Kidney (tissue), 22 donors: ENCODE measurements at places on chromosomes 7 and 10. TPM values are rescaled to one million over a fixed set of nuclear protein-coding genes. Genes with fewer than 3 reads are reported as not detected.

STX1A gene
- 2.2 TPM for polyA plus RNA-seq

MCM10 gene
- polyA plus RNA-seq = not detected

HMX2 gene
- 4.0 TPM for polyA plus RNA-seq

AKR1D1 gene
- not detected for polyA plus RNA-seq

ADAMTS14 gene
- not detected for polyA plus RNA-seq

TAS2R41 gene
- polyA plus RNA-seq = not detected

GPR26 gene
- polyA plus RNA-seq = not detected

MMP21 gene
- not detected for polyA plus RNA-seq

FAM131B gene
- 0.19 TPM for polyA plus RNA-seq

MALRD1 gene
- polyA plus RNA-seq = 2.4 TPM

TMEM139 gene
- 108 TPM for polyA plus RNA-seq

CCL26 gene
- polyA plus RNA-seq = not detected

CC2D2B gene
- polyA plus RNA-seq = 0.80 TPM

ADIRF gene
- polyA plus RNA-seq = 897 TPM

CRHR2 gene
- not detected for polyA plus RNA-seq

EMX2 gene
- polyA plus RNA-seq = 44.9 TPM

GRCh38 chr7:158595068-158595467 lies 7.4 kb upstream of the PTPRN2 start:
- no peak for DNase-seq

GRCh38 chr10:128017822-128018221 lies 108.4 kb downstream of the MKI67 start:
- no peak for DNase-seq

GRCh38 chr10:112663234-112664125 lies 216.5 kb downstream of the VTI1A start:
- no peak for DNase-seq

DNA sequence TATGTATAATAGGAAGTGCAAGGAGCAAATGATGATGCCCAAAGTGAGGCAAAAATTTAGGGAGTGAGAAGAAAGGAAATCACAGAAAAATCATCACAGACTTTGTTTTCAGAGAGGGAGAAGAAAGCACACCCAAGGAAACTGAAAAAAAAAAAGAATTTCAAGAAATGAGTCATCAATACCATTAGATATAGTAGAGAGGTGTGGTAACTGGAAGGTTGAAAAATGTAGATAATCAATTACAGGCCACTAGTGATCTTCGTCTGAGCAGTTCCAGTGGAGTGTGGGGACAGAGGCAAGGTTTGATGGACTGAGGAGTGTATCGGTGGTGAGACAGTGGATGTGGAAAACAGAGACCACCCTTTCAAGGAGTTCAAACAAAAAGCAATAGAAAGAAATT lies 31.7 kb downstream of the ASB4 start:
- DNase-seq = no peak

DNA sequence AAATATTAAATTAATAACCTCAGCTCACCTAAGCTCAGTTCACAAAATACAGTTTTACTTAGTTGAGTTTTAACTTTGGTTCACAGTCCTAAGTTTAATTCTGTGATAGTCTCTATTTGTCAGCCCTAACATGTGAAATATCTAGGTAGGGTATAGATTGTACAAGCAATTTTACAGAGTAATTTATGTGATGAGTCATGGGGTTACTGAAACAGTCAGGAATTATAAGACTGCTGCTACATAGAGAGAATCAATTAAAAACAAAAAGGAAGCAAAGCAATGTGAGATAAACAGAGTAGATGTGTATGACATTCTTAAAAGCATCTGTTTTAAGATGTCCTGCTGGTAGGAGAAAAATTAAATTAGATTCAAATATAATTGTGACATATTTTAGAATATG lies 1018.2 kb upstream of the KCND2 start:
- no peak for DNase-seq

- no peak for DNase-seq
Observed at GRCh38 chr7:149003560-149004305, 24.6 kb downstream of the PDIA4 start.

GRCh38 chr10:77428691-77429395 lies 208.8 kb downstream of the KCNMA1 start:
- no peak for DNase-seq

GRCh38 chr7:47149971-47150370 lies 431.9 kb downstream of the TNS3 start:
- DNase-seq = no peak

DNA sequence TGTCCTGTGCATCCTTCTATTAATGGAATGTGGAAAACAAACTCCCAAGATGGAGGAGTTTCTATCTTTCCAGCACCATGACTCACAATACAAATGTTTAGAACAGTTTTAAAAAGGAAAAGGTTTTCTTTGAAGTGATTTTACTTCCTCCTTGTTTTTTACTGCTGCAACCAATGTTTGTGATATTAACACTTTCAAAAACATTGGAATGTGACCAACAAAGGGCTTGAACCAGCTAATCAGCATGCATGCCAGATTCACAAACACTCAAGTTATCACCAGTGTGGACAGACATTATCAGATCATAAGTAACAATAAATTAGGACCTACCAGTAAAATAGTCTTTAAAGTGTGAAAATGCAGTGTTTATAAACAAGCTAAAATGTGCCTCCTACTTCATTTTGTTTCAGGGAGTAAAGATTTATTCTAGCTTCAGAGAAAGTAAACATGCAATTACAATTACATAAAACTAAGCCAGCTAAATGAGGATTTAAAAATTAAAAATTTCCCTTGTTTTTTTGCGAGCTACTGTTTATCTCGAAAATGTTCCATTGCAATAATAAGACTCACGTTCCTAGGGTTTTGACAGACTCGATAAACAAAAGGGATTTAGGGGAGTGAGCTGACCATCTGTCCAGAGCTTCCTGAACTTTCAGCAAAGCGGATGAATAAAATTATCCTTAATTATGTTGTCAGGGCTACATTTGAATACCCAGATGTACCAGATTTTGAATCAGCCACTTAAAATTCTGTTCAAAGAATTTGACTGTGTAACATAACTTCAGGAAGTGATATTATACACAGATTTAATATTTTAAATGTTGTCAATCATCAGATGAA lies 29.8 kb downstream of the CPVL start:
- DNase-seq = no peak

- peak; percentile 73 for DNase-seq
Observed at GRCh38 chr7:94907811-94908322, 473 bp downstream of the PPP1R9A start.

DNA sequence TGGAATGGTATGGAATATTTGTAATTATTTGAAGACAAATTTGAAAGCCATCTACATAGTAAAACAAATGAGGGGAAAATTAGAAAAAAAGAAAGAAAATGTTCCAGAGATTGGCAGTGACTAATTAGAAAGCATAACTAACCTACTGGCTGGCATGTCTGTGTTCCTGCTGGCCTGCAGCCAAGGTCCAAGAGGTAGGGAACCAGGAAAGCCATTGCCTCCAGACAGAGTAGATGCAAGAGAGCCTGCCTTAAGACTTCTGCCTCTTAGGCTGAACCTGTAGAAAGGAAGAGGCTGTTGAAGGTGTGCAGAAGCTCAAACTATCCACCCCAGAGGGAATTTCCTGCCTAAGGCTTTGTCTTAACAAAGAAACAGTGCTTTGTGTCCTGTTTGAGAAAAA lies 982.0 kb downstream of the SORCS1 start:
- peak; percentile 34 for DNase-seq

- no peak for DNase-seq
Observed at GRCh38 chr10:102802920-102803534, 34.2 kb downstream of the CYP17A1 start.

GRCh38 chr10:21655236-21655635 lies 121.2 kb downstream of the MLLT10 start:
- no peak for DNase-seq

- no peak for DNase-seq
Observed at GRCh38 chr7:44564606-44565005, 9.1 kb downstream of the DDX56 start.

GRCh38 chr10:79050896-79051555 lies 17.7 kb upstream of the ZMIZ1 start:
- DNase-seq = no peak

DNA sequence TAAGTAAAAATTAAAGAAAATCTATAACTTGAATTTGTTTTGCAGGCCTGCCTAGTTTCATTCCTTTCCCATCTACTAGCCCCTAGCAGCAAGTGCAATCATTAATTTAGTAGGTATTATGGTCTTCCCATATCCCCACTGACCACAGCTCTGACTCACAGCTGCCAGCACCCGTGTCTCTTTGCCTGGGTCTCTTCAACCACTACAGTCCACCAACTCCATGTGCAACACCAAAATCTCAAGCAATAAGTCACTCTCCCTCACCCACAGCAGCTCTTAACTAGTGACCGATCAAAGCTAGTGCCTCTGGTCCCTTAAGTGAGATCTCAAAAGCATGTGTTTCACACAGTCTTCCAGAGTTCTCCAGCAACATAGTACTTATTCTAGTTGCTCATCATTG lies 26.0 kb upstream of the THSD7A start:
- DNase-seq = no peak

- peak; percentile 93 for DNase-seq
Observed at GRCh38 chr7:28958235-28958979, at the start of gene TRIL. Gene TRIL, minus strand, starts transcription at chr7:28958330. Its CDS starts 284 bp downstream, at chr7:28958046.

GRCh38 chr10:112969542-112969941 lies 19.5 kb downstream of the TCF7L2 start:
- no peak for DNase-seq

GRCh38 chr10:1425879-1426278 lies 311.4 kb downstream of the ADARB2 start:
- DNase-seq = no peak

DNA sequence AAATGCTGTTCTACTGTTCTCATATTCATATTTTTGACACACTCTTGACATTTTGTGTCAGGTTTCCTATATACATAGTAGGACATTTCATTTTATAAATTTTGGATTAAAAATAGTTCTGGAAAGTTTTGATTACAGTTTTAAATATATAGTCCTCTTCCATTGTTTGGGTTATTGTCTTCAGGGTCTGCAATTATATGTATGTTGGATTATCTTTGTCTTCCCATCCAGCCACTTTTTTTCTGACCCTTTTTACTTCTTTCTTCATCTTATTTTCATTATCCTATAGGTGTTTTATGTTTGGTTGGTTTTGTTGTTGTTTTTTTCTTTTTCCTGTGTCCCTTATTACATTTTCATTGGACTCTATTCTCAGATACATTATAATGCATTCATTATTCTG lies 71.1 kb upstream of the CCDC6 start:
- DNase-seq = no peak

GRCh38 chr7:110084181-110084807 lies 1006.6 kb upstream of the LRRN3 start:
- DNase-seq = no peak

- no peak for DNase-seq
Observed at GRCh38 chr7:51187941-51188340, 128.7 kb downstream of the COBL start.

- DNase-seq = no peak
Observed at GRCh38 chr7:43137811-43138210, 25.4 kb downstream of the HECW1 start.

DNA sequence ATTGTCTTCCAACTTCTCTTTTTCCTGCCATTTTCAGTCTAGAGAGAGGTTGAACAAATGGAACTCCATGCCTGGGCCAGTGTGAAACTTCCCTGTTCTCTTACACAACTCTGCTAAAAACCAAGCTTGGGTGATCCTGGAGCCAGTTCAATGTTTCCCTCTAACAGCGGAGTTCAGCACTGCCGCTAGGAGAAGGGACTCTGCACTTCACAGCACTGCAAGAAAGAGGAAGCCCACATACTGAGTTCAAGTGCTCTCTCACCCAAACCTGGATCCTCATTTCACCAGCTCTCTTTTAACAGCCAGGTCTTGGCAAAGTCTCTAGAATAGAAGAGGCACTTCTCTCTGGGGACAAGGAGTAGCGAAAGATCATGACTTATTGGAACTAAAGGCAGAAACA lies 18.8 kb downstream of the FOXI2 start:
- no peak for DNase-seq

DNA sequence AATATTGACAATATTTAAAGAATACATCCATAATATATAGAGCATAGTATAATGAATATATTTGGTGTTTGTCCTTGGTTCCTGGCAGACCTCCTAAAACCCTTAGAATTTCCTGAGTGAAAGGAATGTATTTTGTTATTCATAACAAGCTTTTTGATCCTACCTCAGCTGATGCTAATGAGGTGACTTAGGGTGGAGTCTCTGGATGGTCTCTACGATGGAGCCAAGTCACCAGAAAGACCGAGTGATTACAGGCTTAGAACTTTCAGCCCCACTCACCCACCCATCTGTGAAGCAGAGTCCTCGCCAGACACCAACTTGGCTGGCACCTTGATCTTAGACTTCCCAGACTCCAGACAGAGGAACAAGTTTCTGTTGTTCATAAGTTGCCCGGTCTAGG lies 35.9 kb downstream of the UPF2 start:
- DNase-seq = no peak

DNA sequence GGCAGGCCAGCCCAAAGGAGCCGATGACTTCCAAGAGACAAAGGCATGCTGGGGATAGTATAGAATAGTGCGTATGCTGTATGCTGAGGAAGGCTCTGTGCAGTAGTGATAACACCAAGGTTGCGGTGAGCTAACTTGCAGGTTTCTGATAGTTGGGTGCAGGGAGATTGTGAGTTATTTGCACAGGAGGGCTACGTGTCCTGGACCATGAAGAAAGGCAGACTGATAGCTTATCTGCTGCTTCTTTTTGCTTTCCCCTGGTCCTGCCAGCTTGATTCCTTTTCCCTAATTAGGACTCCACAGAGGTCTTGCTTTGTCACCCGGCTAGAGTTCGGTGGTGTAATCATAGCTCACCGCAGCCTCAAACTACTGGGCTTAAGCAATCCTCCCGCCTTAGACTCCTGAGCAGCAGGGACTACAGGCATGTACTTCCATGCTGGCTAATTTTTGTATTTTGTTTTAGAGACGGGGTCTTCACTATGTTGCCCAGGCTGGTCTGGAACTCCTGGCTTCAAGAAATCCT lies 43.9 kb upstream of the ARHGAP12 start:
- DNase-seq = no peak

DNA sequence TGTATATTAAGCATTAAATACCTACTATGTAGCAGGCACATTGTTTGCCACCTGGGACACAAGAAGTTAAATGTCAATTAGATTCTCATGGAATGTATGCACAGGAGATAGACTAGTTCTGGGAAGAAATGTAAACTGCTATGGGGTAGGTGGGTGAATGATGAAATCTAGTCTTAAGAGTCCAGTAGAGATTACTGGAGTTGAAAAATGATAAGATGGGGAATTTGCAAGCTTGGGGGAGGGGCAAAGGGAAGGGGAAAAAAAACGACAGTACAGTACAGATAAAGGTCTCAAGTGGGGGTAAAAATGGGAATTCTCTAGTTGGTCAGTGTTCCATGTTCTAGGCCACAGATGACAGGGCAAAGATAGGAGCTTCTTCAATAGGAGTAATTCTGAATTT lies 94.4 kb downstream of the ATE1 start:
- no peak for DNase-seq

DNA sequence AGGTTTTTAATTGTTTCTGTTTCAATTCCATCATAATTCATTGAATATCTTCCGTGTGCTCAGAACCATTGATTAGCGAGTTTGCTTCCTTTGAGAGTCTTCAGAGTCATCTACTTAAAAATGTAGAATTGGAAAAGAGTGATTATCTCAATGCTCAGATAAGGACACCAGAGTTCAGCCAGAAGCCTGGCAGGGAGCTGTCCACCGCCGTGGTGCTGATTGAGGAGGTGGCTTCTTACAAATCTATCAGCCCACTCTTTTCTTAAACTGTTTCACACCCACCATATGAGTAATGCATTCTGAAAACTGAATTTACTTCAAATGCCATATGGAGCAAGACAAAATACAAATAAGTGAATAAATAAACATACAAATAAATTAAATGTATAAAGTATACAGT lies 79.3 kb downstream of the INSYN2A start:
- no peak for DNase-seq

- DNase-seq = no peak
Observed at GRCh38 chr7:38211486-38211885, 33.4 kb downstream of the STARD3NL start.
